Karpas-422 (cell line): ENCODE measurements at places on chromosomes 6 and 20.

GRCh38 chr20:63536997-63537524 is at the start of gene PTK6:
TSS of gene PTK6 (minus strand) at chr20:63537376. CDS start at chr20:63537314, 62 bp downstream.
- peak; percentile 83 for DNase-seq

GRCh38 chr6:31697555-31697954 is 5.6 kb downstream of the ABHD16A start:
- no peak for DNase-seq

DNA sequence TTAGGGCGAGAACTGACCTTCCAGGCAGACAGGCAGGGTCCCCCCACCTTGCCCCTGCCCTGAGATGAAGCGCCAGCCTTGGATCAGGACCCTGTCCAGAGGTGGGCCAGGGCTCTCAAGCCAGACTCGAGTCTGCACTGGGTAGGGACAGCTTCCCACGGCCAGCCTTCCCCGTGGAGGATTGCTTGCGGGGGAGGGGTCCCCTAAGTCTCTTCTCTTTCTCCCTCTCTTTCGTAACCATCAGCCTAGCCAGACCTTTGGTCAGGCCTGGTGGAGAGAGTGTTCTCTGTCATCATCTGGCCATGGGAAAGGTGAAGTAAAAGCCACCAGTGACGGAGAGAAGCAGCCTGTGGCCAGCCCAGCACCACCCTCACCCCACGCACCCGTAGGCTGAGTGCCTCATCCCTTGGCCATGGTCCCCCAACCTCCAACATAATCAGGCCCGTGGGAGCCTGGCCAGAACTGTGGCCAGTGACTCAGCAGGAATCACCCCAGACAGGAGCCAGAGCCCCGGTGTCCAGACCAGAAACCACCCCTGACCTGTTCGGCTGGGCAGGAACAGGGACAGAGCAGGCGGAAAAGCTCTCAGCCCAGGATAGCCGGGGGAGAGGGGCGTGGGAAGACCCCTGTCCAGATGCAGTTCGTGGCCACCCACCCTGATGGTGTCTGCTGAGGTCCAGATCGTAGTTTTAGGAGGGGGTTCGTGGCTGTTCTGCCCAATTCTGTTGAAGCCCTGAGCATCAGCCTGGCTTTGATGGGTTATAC is 47.1 kb downstream of the SNAI1 start:
- no peak for DNase-seq

DNA sequence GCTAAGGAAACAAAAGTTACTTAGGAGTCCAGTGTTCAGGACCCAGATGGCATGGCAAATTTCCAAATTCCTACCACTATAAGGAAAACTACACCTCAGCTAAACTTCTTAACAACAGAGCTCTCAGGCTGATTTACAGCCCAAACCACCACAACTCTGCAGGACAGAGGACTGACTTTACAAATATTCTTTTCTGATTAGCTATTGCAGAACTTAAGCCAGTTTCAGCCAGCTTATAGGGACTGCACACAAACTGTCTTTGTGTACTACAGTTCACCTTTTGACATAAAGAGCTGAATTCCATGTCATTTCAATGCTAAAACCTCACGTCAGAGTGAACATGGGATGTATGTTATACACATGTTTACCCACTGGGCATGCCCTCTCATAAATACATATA is 305.4 kb downstream of the KHDRBS2 start:
- no peak for DNase-seq

DNA sequence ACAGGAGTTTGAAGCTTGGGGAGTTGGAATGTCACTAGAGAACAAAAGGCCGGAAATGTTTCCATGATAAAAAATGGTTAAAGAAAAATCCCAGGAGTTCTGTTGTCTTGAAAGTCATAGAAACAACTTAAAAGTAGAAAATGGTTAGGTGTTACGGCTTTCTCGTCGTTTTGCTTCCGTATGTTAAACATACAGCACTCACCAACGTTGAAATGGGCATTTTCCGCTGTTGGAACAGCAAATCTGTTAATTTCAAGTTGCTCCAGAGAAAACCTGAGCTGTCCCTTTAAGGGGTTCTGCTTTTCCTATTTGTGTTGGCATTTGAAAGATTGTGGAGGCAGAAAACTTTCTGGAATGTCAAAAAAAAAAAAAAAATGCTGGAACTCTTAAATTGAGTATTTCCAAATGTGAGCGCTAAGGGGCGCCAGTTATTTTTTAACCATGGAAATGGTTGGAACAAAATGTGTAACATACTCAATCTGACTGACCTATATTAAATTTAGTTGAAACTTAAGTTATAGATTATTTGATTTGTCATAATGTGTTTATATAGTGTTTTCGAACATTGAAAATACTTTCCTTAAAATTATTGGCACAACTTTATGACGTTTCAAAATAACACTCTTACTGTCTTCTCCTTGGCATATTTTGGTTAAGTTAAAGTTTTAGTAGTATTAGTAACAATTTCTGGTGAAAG is 2.2 kb downstream of the QKI start:
- peak; percentile 64 for DNase-seq

DNA sequence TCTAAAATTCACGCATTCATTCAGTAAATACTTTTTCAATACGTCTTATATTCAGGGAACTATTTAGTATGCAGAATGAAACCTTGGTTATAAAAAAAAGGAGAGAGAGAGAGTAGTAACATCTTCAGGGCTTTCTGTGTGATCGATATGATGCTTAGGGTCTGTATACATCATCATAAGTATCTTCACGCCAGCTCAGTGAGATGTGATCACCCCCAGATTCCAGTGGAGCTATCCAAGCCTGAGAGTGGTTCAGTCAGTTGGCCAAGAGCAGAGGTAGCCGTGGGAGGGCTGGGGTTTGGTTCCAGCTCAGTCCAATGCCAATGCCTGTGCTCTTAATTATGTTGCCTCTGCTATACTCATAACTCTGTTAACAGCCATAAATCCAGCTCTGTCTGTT is 8.6 kb downstream of the CD83 start:
- no peak for DNase-seq

DNA sequence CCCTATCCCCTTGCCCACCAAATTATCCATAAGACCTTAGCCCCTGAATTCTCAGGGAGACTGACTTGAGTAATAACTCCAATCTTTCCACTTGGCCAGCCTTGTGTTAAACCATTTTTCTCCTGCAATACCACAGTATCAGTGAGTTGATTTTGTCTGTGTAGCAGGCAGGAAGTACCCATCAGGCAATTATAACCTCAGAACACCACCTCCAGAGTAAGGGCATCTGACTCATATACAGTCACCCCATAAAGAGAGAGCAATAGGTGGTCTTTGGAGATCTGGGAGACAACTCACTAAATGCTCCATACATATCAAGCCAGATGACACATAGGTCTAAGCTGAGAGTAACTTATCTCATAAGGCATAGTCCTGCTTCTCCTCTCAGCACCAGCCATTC is 83.7 kb downstream of the FILIP1 start:
- no peak for DNase-seq

GRCh38 chr6:151209071-151209831 is 30.5 kb upstream of the AKAP12 start:
- DNase-seq: no peak

DNA sequence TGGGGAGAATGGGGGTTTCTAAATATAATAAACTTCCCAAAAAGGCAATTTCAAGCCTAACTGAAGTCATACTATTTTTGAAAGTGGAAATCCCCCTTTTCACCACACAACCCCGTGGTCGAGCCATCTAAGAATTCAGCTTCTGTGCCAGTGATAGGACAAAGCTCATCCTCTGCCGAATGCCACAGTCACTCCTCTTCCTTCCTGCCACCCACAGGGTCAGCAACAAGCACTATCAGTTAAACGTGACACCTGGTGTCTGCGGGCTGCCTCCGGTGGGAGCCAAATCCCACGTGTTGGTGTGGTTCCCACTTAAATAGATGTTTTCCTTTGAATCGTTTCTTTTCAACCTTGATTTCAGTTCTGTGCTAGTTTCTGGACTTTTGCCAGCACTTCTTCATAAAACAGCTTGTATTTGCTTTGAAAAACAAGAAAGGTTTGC is 60.7 kb downstream of the TNFAIP3 start:
- DNase-seq: no peak

GRCh38 chr6:82691997-82692396 is 328.4 kb downstream of the TPBG start:
- DNase-seq: no peak

DNA sequence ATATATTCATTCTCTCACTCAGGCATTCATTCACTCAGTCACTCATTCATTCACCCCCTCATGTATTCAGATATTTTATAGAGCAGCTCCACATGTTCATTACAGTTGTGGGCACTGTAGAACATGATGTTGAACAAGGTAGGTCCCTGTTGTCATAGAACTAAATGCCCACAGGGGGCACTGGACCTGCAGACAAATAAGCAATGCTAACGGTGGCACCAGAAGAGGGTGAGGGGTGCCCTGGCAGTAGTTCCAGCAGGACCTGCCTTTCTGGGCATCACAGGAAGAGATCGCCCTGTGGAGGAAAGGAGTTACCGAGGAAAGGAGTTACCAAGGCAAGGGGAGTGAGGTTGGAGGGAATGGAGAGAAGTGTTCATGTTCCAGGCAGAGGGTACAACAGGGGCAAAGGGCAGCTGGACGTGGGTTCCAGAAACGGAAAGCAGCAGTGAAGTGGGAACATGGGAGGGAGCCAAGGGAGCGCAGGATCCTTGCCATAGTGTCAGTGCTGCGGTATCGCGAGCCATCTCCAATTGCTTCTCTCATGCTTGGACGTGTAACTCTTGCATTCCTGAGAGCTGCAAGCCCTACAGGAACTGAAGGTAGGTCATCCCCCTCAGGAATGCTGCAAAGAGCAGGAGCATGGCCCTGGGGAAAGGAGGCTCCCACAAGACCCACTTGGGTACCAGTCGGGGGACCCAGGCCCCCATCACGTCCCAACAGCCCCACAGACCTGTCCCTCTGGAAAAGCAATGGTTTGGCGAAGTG is 128.2 kb downstream of the EDN3 start:
- DNase-seq: peak; percentile 61

DNA sequence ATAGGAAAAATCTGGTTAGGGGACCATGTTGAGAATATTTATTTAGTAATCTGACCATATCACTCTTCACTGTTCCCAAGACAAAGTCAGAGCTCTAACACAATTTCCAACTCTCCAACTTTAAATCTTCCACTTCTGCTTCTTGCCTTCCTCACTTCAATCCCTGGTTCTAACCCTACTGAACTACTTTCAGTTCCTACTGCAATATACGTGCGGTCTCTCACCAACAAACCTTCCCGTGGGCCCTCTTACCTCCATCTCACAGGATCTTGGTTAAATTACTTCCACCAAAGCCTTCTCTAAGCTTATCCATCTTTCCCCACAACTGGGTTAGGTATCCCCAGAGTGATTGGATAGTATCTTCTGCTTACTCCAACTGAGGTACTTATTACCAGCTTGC is 8.0 kb downstream of the EIF2S2 start:
- no peak for DNase-seq

GRCh38 chr6:86471791-86472190 is 465.5 kb upstream of the HTR1E start:
- DNase-seq: no peak

DNA sequence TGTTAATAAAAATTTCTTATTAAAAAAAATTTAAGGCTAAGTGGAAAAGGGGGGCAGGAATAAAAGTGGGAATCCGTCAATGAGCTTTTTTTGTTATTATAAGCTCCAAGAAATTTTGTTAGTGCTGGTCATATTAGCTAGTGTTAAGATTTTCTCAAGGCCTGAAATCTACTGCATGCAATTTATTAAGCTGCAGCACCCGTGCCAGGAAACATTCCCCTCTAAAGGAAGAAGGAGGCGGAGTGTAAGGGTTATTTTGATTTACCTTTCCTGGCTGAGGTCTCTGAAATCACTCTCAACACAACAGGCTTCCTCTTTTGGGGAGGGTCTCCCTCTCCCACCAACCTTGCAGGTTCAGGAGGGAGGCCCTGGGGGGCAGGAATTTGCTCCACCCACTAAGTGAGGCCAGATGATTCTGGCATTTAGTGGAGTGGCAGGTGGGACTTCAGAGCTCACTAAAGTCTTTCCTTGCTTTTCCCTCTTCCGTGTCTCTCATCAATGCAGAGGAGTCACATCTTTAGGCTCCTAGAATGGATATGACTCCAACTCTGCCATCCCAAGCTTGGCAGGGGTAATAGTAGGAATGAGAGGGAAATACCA is 168.8 kb downstream of the BCAS1 start:
- DNase-seq: no peak

DNA sequence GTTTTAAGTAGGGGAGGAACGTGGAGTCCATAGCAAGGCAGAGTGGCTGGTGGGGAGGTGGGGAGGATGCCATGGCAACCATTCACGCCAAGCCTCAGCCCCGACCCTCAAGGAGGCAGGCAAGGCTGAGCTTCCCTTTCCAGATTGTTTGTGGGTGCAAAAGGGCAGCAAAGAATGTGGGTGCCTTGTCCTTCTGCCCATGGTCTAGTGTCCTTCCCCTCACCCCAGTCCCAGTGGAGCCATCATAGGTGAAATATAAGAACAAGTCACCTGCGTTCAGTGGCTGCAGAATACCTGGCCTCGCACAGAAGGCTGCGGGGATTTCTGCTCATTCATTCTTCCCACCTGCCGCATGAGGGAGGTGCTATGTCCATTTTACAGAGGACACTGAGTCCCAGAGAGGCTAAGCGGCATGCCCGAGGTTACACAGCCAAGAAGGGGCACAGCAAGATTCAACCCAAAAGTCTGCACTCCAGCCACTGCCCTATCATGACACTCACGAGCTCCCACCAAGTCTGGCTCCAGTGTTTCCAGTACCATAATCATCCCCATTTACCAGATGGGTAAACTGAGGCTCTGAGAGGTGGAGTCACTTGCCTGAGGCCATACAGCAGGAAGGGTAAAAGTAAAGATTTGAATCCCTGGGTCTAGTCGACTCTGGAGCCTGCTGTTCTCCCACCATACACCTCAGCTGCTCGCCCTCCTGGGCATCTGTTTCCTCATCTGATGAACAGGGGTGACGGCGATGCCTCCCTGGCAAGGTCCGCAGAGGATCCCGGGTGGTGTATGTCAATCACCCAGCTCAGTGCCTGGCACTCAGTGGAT is 100.8 kb downstream of the CEBPB start:
- DNase-seq: no peak

DNA sequence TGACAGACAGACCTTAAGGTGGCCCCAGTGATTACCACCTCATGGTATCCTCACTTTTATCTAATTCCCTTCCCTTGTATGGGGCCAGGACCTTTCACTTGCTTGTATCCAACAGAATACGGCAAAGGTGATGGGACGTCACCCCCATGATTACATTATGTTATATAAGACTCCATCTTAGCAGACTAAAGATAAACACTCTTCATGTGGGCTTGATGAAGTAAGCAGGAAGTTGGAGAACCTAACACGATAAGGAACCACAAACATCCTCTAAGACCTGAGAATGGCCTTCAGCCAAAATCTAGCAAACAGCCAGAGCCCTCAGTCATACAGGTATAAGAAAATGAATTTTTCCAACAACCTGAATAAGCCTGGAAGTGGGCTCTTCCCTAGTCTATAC is 8.0 kb downstream of the SLC17A3 start:
- DNase-seq: no peak

- DNase-seq: no peak
Measured at GRCh38 chr6:142255785-142256184, 46.0 kb upstream of the ADGRG6 start.

- DNase-seq: no peak
Measured at GRCh38 chr20:16129411-16129810, 443.8 kb downstream of the KIF16B start.

GRCh38 chr6:118569498-118569897 is 21.4 kb downstream of the PLN start:
- DNase-seq: no peak

GRCh38 chr6:22657352-22657980 is 88.1 kb downstream of the HDGFL1 start:
- DNase-seq: no peak

GRCh38 chr20:62723351-62723750 is 14.7 kb downstream of the NTSR1 start:
- no peak for DNase-seq
